ENCODE measurements at places on chromosomes 6 and 20.

DNA sequence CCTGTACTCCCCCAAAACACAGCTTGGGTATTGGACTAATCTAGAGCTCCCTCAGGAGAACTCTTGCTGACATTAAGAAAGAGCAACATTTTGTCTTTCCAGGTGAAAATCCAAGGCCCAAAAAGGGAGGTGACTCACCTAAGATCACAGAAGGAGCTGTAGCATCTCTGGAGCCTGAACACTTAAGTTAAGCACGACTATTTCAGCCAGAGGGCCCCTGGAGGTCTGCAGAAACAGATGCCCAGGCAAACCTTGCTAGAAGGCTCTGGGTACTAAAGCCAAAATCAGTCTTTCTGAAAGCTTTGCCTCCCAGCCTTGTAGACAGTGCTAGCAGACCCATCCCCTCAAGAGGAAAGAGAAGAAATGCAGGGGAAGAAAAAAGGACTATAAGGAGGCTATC lies 8.8 kb downstream of the EDN1 start:
- no peak for DNase-seq

DNA sequence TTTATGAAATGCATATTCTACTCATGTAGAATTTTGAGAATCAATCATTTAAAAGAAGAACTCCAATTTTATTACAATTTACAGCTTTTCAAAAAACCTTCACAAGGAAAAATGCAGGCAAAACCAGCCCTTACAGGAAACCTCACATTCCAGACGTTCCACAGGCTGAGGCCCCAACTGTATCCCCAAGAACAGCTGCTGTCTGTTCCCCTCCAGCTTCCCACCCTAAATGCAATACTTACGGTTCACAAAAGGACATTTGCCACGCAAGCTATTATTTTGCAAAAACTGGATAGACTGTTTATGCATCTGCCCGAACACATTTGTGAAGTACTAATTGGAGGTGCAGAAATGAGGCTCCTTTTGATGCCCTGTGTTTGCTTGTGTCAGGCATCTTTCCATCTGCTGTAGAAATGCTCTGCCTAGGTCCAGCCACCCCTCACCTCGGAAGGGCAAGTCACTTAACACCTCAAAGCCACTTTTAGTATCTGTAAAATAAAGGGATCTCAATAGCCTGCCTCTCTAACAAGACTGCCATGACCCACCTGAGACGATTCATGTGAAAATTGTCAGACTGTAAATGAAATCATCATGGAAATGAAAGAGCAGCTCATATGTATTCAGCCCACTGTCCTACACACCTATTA lies 26.5 kb downstream of the PDE10A start:
- DNase-seq = no peak

GRCh38 chr6:40852779-40853373 lies 186.1 kb downstream of the UNC5CL start:
- no peak for DNase-seq

GRCh38 chr6:157761926-157762325 lies 61.1 kb upstream of the SNX9 start:
- DNase-seq = no peak

- no peak for DNase-seq
Observed at GRCh38 chr6:9704989-9705388, 709.9 kb downstream of the TFAP2A start.

GRCh38 chr6:25359191-25359861 lies 80.2 kb downstream of the CARMIL1 start:
- no peak for DNase-seq

DNA sequence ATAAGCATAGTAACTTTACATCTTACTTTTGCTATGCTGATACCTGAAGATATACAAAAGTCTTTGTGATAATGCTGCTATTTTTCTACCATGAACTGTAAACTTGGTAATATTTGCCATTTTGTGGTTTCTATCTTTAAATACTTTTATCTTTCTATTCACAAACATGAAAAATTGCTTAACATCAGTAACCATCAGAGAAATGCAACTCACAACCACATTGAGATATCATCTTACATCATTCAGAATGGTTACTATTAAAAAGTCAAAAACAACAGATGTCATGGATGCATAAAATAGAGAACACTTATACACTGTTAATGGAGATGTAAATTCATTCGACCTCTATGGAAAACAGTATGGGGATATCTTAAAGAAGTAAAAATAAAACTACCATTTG lies 112.0 kb downstream of the TRDN start:
- DNase-seq = no peak

All from stimulated activated CD8-positive, alpha-beta memory T cell treated with anti-CD3 and anti-CD28 coated beads, Interleukin-12 subunit alpha, Interleukin-12 subunit beta, amount 100 ng/mL, for 4 hours (primary cell).